ENCODE measurements at places on chromosomes 16 and 17.

DNA sequence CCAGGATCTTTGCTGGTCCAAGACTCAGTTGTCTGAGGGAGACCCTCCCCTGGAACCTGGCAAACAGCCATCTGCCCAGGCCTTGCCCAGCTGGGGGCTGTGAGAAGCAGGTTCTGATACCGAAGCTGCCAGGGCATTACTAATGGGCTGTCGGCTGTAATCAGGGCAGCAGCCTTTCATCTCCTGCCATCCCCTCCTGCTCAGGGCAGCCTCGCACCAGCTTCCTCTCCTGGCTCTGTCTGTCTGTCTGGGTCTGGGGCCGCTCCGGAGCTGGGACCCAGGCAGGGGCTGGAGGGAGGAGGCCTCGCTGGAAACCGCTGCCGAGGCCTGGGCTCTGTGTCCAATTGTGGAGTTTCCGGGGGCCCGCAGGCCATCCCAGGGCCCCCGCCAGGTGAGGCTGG lies 21.6 kb upstream of the BRD7 start:
- DNase-seq, result no peak

GRCh38 chr17:60959696-60960095 lies 282.0 kb downstream of the BCAS3 start:
- DNase-seq, result no peak

DNA sequence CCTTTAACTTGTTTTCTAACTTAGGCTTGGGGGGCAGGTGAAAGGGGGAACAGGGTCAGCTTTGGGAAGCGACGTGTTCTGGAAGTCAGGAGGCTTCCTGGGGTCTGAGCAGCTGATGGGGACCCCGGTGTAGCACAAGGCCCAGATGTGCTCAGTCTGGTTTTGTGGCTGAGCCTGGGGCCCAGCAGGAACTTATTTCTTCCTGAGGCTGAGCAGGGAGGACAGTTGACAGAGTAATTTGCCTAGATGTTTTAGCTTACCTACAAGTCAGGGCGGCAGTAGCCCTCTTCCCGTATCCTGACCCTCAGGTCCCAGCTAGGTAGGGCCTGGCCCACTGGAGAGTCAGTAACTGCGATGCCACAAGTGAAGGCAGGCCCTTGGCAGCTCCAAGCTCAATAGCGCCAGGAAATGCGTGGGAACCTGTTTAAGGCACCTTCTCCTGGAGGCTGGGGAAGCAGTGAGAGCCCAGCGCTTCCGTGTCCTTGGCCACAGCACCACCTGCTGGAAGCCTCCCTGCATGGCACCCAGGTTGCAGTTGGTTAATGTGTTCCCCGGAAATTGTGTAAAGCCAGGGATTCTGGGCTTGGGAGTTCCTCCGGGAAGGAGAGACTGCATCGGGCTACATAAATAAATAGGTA lies 5.2 kb downstream of the CCR7 start:
- DNase-seq, result peak; percentile 94

- no peak for DNase-seq
Measured at GRCh38 chr17:9170853-9171252, 149.5 kb downstream of the NTN1 start.

DNA sequence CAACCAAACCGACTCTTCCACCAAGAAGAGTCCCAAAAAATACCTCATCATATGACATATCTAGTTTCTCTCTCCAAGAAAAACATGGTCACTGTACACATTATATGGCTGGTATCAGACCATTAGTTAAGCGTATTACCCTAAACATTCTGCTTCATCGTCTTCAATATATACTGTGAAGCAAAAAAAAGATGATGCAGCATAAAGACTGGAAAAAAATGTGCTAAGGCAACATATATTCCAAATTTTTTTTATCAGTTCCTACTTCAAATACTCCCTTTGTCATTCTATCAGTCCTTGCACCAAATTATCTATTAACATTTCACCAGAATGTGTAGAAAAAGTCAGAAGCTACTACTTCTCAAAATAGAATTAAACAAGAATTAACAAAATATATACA lies 42.9 kb downstream of the STX8 start:
- DNase-seq, result no peak

- no peak for DNase-seq
Measured at GRCh38 chr16:10619271-10619849, 39.0 kb upstream of the EMP2 start.

DNA sequence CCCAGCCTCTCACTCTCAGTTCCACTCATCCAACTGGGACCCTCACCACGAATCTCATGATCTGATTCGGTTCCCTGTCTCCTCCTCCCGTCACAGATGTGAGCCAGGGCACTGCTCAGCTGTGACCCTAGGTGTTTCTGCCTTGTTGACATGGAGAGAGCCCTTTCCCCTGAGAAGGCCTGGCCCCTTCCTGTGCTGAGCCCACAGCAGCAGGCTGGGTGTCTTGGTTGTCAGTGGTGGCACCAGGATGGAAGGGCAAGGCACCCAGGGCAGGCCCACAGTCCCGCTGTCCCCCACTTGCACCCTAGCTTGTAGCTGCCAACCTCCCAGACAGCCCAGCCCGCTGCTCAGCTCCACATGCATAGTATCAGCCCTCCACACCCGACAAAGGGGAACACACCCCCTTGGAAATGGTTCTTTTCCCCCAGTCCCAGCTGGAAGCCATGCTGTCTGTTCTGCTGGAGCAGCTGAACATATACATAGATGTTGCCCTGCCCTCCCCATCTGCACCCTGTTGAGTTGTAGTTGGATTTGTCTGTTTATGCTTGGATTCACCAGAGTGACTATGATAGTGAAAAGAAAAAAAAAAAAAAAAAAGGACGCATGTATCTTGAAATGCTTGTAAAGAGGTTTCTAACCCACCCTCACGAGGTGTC lies 26.6 kb downstream of the STH start:
- no peak for DNase-seq

DNA sequence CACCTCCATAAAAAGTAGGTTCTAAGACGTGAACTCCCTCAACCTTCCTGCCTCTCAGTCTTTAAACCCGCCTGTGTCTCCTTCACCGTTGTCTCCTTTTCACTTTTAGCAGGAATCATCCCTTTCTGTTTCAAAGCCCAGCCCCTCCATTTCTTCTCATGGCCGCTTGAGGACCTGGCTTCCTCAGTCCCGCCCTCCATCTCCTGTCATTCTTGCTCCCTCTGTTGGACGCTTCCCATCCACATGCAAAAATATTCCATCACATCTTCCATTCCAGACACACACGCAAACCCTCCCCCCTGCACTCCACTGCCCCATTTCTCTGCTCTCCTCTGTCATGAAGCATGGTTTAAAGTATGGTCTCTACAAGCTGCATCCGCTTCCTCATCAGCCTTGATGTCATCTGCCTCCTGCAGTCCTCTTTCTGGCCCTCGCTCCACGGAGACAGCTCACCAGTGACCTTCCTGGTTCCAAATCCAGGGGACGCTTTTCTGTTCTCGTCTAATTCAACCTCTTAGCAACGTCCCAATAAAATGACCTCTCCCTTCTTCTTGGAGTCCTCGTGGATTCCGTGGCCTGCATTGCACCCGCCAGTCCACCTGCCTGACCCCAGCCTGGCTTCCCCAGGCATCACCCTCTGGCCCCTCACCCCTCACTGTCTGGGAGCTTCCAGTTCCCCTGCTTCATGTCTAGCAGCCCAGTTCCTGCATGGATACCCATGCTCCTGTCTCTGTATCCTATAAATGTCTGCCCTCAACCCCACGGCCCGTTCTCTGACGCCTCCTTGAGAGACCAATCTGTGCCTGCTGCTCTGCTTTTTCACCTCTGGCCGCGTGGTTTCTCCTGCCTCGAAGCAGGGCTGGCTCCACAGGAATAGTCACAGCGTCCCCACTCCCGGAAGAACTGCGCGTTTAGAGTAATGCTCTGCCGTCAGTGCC lies 26.2 kb downstream of the ANKRD40 start:
- peak; percentile 59 for DNase-seq

DNA sequence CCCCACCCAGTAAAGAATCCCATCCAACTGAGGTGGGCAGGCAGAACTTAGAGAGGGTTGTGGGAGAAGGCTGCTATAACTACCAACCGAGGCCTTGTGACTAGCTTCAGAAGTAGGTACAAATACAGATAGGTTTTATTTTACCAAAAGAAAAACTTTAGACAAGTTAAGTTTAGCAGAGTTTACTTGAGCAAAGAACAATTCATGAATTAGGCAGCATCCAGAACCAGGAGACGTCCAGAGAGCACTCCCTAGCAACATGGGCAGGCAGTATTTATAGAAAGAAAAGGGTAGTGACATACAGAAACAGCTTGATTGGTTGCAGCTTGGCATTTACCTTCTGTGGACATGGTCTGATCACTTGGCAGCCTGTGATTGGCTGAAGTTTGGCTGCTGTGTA lies 42.1 kb downstream of the SLFN5 start:
- DNase-seq, result no peak

- no peak for DNase-seq
Measured at GRCh38 chr16:74521691-74522090, 85.2 kb downstream of the GLG1 start.

DNA sequence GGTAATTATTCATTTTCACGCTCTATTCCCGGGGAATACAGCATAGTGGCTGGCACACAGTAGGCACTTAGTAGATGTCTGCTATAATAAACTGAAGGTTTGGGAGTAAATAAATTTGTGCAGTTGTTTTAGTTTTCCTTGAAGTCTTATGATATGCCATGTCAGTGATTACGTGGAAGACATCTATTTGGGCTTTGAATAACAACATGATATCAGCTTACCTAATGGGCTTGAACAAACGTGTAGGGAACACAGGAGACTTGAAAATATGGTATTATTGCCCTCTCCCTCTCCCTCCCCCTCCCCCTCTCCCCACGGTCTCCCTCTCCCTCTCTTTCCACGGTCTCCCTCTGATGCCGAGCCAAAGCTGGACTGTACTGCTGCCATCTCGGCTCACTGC lies 36.3 kb upstream of the NETO2 start:
- no peak for DNase-seq

GRCh38 chr17:38685491-38685890 lies 10.7 kb upstream of the EPOP start:
- DNase-seq, result no peak

DNA sequence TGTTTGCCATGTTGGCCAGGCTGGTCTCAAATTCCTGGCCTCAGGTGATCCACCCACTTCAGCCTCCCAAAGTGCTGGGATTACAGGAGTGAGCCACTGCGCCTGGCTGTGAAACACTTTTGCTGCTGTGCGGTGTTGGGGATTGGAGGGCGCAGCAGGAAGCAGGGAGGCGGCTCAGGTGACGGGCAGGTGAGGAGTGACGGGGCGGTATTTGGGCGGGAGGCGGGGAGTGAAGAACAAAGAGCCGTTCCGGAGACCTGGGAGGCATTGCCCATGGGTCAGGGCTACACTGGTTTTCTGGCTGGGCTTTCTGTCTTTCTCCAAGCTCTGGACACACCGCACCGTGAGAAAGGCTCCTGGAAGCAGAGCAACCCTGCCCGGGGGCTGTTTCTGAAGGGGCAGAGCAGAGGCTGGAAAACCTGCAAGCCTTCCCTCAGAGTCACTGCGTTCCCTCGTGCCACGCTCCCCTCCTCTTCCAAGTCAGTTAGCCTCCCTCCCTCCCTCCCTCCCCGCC lies 22.1 kb downstream of the CRISPLD2 start:
- DNase-seq, result no peak

GRCh38 chr17:2563061-2563460 lies 30.4 kb upstream of the PAFAH1B1 start:
- no peak for DNase-seq

- DNase-seq, result no peak
Measured at GRCh38 chr17:15184872-15185624, 80.1 kb downstream of the PMP22 start.

DNA sequence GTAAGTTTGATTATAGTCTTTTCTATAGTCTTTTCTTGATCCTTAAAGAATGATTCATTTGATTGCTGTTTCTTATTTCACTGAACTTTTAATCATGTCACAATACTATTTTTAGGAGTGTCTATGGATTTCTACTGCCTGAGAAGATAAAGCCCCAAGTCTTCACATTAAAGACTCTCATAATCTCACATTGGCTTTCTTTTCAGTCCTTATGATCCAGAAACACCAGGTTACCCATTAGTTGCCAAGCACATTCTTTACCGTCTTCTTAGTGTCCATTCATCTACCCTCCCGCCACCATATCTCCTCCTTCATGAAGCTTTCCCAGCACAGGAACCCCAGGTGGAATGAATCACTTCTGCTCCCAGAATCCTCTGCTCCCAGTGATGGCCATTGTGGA lies 49.5 kb upstream of the MYOCD start:
- no peak for DNase-seq

DNA sequence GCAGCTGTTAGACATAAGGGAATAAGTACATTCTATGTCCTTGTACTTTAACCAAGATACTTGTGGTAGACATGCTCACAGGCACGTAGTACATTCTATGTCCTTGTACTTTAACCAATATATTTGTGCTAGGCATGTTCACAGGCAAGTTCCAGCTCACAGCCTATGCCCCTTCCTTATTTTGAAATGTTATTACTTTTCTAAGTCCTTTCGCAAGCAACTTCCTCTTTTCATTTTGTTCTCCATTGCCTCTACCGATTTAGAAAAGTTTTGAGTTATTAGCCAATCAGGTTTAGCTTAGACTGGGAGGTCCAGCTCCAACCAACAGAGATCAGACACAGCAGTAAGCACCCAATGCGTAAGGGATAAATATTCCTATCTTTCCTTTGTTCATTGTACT lies 60.1 kb upstream of the NUDT7 start:
- no peak for DNase-seq

DNA sequence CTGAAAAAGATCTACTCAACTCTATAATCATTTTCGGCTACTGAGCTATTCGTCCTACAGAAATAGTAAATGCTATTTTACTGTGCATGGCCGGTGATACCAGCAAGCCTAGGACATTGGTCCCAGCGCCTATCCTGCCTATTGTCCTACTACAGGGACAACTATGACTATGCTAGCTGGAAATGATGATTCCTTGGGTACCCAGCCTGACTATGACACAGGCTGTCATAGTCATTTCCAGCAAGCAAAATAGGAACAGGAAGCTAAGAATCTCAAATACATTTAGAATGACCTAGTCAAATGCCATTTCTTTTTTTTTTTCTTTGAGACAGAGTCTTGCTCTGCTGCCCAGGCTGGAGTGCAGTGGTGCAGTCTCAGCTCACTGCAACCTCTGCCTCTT lies 33.7 kb upstream of the HSBP1 start:
- DNase-seq, result no peak

DNA sequence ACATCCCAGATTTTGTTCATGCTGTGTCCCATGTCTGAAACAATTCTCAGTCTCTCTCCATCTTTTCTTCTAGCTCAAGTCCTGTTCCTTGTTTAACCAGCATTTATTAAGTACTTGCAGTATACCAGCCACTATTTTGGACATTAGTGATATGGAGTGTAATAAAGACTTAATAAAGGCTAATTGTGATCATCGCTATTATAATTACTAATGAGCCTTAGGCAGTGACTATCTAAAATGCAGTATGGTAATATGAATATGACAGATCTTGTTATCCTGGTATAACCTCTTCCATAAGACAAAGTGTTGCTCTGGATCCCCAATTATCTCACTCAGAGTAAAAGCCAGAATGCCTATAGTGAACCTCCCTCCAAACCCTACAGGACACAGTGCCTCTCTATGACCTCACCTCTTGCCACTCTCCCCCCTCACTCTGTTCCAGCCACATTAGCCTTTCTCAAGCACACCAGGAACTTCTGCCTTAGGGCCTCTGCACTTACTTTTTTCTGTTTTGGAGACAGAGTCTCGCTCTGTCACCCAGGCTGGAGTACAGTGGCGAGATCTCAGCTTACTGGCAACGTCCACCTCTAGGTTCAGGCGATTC lies 1.8 kb upstream of the FLOT2 start:
- DNase-seq, result no peak

GRCh38 chr17:3836551-3836950 lies 9.5 kb downstream of the NCBP3 start:
- DNase-seq, result no peak

All from tibial artery (tissue), 4 donors.